ENCODE measurements at places on chromosomes 5 and 9. TPM values are rescaled to one million over a fixed set of nuclear protein-coding genes. Genes with fewer than 3 reads are reported as not detected.

CSF1R gene
- 26.5 TPM for polyA plus RNA-seq

- no peak for DNase-seq
Observed at GRCh38 chr9:122190597-122191381, 31.1 kb downstream of the MORN5 start.

CDHR2 gene
- 0.72 TPM for polyA plus RNA-seq

IGFBPL1 gene
- 2.0 TPM for polyA plus RNA-seq

DNA sequence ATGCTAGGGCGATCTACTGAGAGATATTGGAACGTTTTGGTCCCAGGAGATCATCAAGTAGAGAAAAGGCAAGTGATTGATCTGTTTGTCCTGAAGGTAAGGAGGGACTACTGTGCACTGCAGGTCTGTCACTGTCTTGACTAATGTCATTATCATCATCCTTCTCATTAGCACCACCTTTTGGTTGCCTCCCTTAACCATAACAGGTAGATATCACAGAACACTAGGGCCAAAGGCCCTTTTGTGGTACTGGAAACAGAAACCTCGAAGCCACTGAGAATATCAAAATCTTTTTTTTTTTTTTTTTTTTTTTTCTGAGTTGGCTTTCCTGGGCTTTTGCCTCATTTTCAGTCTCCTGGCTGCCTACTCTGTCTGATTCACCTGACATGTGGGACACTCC lies 134.0 kb downstream of the KCTD16 start:
- no peak for DNase-seq

LHX3 gene
- not detected for polyA plus RNA-seq

DNA sequence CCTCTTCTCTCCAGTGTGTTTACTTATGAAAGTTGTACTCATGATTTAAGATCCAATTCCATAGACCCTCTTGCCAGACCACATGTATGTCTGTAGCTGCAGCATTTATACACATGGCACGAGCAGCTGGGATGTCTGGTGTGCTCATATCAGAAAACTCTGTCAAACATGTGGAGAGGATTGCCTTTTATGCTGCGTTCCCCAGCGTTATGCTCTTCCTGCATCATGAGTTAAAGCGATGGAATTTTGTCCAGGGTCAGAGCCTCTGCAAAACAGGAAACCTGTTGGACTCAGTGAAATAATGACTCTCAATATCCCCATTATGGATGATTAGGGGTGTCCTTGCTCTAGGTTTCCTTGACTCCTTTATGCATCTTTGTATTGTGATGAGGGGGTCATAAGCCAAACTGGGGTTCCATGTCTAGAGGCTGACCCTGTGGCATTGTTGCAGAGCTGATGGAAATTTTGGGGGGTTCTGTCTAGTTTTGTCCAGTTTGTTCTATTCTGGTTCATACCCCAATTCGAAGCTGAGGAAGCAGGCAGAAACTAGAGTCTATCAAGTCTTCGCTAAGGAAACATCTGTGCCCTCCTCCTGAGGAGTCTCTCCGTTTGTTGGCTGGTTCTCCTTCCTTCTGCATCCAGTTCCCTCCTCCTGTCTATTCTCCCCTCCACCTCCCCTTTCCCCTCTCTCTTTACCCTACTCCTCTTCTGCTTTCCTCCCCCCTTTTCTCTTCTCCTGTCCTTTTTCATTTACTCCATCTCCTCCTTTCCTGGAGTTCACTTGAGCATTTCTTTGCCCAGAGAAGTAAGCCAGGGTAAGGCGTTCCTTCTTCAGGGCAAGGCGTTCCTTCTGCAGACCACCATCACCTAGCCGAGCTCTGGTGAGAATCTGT lies 252.8 kb downstream of the MAST4 start:
- DNase-seq: peak; percentile 46

GBA2 gene
- 85.7 TPM for polyA plus RNA-seq

DNA sequence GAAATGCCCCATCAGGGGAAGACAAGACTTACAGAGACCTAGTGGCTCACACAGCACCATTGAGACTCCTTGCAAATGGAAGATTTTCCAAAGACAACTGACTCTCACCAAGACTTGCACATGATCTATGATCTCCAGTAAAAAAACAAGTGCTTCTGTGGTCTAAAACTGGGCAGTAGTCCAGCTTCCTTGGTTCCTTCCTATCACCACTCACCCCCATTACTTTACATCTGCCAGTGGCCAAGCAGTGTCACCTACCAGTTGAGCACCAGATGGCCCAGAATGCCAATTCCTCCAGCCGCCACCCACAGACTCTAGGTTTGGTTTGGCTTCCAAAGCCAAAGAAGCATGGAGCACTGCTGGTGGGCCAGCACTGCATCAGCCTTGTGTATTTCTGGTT lies 47.7 kb downstream of the SH3TC2 start:
- no peak for DNase-seq

GRIN3A gene
- 0.29 TPM for polyA plus RNA-seq

FOXD4L6 gene
- not detected for polyA plus RNA-seq

ZNF622 gene
- polyA plus RNA-seq: 21.8 TPM

DNA sequence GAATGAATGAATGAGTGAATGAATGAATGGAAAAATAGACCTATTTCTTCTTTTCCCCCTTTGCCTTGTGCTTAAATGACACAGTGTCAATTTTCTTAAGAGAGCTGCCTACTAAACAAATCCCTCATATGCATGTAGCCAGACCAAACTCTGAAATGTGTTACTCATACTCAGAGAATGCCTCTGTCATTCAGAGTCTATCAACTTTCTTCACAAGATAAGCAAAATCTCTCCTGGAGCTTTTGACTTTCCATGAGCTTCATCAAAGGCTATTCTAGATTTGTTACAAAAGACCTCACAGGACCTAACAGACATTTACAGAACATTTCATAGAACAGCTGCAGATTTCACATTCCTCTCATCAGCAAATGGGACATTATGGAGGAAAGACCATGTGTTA lies 275.7 kb upstream of the MSX2 start:
- DNase-seq: no peak

- no peak for DNase-seq
Observed at GRCh38 chr5:53560028-53560427, 411 bp upstream of the NDUFS4 start.

DNA sequence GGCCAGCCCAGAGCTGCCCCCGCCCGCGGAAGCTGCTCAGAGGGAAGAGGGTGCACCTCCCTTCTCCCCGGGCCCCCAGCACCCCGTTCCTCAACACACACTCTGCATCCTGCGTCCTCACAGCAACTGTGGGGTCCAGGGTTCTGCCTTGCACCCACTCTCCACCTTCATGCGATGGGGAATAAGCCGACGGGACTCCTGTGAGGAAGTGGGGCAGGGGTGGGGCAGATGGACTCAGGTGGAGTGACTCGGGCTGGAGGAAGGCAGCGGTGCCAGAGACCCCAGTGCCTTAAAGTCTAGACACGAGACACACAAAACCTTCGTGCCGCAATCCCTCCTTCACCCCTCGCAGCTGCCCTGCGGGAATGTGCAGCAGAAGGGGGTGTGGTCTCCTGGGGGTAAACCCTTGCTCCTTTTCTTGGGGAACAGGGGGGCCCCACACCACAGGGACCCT lies 8.6 kb downstream of the BRD3 start:
- no peak for DNase-seq

GRCh38 chr9:35114840-35115628 lies 628 bp downstream of the ATOSB start:
- DNase-seq: peak; percentile 37

- no peak for DNase-seq
Observed at GRCh38 chr5:78606241-78606640, 42.3 kb downstream of the LHFPL2 start.

DNA sequence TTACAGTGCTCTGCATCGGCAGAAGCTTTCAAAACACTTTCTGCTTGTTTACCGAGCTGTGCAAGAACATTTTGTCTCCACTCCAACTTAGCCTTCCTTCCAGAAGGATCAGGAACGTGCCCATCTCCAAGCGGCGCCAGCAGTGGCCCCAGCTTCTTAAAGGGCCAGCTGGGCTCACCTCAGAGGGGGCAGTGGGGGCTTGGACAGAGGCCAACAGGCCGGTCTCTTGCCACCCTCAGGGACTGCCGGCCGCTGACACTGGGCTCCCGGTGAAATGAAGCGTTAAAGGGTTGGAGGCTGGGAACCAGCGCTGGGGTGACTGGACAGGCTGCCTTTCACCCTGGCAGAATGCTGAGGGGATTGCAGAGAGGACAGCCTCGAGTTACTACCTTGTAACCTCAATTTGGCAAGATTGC lies 67.0 kb upstream of the RNU6ATAC start:
- no peak for DNase-seq

- DNase-seq: no peak
Observed at GRCh38 chr9:136403538-136403914, 3.6 kb upstream of the SNAPC4 start.

DNA sequence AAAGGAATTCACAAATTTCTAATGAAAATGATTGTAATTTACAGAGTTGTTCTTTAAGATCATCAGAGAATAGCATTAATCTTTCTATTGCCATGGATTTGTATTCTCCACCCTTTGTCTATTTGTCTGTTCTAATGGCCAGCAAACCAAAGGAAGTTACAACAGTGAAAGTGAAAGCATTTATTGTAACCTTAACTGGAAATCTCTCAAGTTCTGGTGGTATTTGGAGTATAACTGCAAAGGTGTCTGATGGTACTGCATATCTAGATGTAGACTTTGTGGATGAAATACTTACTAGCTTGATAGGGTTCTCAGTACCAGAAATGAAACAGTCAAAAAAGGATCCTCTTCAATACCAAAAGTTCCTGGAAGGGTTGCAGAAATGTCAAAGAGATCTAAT lies 21.7 kb downstream of the RMI1 start:
- DNase-seq: no peak

DNA sequence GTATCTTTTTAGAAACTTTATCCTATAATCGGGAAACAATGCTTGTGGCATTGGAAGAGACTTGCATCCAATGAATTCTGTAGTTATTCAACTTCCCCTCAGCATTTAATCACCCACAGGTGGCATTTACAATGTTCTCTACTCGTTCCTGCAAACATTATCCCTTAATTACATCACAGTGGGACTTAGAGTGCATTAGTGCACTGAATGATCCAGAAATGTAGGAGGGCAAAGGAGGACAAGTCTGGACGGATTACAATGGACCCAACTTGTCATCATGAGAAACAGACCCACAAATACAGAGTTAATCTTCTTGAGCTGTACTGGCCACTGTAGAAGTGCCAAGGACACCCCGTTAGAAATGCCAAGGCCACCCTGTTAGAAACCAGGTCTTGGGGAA lies 129.1 kb downstream of the DOCK8 start:
- no peak for DNase-seq

PCDHA9 gene
- 0.06 TPM for polyA plus RNA-seq

DNA sequence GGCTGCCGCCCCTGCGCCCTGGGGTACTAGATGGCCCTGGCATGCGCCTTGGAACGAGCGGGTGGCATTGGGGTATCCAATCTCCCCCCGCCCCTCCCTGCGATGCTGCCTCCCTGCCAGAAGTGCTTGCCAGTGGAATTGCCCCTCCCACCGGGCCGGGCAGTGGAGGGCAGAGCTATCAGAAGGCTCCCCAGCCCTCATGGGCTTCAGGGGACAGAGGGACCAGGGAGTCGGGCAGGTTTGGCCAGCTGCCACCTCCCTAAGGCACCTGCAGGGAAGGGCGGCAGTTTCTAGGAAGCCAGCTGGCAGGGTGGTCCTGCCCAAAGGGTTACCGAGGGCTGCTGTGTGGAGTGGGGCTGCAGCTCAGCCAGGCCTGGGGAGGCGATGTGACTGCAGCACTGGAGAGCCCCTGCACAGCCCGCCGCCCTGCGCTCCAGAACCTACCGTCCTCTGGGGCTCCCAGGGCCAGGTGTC lies 52.8 kb upstream of the EGFL7 start:
- DNase-seq: no peak

DNA sequence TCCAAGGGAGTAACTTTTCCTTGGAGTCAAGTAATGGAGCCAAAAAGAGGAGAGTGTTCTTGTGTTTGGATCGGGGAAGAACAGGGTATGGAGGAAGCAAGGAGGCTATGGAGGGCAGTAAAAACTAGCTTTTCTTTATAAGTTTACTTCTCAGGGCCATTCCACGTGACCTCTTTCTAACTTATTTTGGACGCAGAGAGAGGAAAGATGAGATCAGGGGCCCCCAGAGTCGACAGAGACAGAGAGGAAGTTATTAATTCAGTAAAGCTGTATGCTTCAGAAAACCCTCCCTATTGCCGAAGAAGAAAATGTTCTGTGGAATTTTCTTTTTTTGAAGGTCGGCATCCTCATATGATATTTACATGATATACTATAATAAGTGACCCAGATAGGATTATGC lies 233.8 kb upstream of the MPDZ start:
- no peak for DNase-seq

GRCh38 chr9:107397076-107398044 lies 92.2 kb downstream of the KLF4 start:
- DNase-seq: no peak

DNA sequence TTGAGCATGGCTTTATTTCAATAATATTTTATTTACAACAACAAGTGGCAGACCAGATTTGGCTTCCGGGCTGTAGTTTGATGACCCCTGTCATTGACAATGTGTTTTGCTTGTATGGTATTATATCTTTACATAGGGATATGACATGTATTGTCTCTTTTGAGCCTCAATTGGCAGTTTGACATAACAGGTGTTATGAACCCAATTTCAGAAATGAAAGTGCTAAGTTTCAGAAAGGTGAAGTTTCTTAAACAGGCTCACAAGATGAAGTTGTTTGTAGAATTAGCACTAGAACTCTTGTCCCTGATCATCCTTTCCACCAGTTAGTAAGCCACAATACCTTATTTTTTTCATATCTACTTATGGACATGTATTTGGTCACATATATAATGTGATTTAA lies 303.0 kb upstream of the GRIA1 start:
- DNase-seq: no peak

HTR1A gene
- not detected for polyA plus RNA-seq

GRCh38 chr5:125536582-125536981 lies 790.1 kb upstream of the ZNF608 start:
- no peak for DNase-seq

GRCh38 chr5:74105126-74105780 lies 479.3 kb downstream of the ARHGEF28 start:
- DNase-seq: no peak

DNA sequence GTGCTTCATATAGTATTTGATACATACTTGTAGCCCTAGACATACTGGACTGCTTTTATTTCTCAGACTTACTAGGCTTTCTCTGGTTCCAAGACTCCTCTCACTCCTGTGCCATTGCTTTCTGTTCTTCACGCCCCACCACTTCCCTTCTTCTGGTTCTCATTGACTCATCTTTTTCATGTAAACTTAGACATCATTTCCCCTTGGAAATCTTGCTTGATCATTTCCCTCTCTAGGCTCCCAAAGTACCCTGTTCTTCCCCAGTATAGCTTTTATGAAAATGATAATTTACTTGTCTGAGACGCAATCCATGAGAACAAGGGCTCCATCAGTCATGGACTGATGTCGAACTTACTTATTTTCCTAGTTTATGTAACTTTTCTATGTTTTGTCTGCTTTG lies 83.5 kb downstream of the TLR4 start:
- DNase-seq: no peak

GRCh38 chr9:82492274-82492673 lies 503.7 kb downstream of the SPATA31D1 start:
- DNase-seq: no peak

DNA sequence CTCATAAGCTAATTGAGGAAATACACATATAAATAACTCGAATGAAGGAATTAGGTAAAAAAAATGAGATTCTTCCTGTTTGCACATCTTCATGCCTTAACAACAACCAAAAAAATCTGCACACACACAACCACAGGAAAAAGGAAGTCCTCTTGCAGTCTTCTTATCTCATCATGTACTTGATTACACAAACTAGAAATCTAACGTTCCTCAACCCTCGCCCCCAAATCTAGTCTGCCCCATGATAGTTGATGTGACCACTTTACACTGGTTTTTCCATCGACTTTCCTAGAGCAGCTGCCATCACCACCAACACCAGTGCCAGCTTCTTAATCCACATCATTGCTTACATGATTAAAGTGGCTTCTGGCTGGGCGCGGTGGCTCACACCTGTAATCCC lies 31.2 kb upstream of the RNU6ATAC start:
- DNase-seq: no peak
